ENCODE measurements at places on chromosomes 6 and 20. TPM values are rescaled to one million over a fixed set of nuclear protein-coding genes. Genes with fewer than 3 reads are reported as not detected.

- no peak for DNase-seq
Measured at GRCh38 chr6:132817554-132818403, 3.4 kb downstream of the RPS12 start.

DNA sequence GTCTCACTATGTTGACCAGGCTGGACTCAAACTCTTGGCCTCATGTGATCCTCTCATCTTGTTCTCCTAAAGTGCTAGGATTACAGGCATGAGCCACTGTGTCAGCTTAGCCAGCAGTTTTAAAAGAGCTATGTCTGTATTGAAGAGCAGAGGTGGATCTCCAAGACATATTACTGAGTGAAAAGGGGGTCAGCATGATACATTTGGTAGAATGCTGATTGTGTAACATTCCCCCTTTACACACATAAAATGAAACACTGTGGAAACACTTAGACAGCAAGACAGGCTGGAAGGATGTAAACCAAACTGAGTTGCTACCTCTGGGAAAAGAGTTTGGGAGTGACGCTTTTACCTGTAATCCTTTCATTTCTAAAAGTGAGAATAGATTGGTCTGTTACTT is 1.7 kb upstream of the RIPOR3 start:
- DNase-seq = no peak

GRCh38 chr6:124285146-124285545 is 481.5 kb downstream of the NKAIN2 start:
- no peak for DNase-seq

Gene AURKA
- total RNA-seq = 12.3 TPM

GRCh38 chr6:159687341-159687740 is 5.7 kb downstream of the SOD2 start:
- no peak for DNase-seq

Gene DNMT3B
- total RNA-seq = 0.48 TPM

All from umbilical cord (tissue), 2 donors.